IPS DF 6.9 (cell line): ENCODE measurements at places on chromosomes 4 and X.
A peak's percentile ranks its signal among the peaks of the same experiment; 100 is the strongest.

DNA sequence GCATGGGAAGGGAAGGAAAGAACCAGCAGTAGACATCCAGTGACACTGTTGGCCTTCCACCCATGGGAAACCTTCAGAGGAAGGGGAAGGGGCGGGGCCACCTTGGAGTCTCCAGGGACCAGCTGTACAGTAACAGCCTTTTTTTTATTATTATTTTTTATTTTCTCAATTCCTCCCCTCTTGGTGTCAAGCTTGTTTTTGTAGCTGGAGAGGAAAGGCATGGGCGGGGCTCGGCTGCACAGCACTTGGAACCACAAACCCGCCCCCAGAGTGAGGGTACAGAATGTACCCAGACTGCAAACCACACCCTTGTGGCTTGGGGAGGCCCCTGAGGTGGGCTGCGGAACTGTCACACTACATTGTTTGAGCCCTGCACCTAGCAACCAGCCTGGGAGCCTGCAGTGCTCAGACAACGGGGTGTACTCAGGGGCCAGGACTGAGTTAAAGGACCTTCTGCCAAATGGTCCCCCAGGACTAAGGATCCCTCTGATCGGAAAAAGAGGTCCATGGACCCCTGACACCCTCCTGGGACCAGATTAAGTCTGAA, 45.7 kb downstream of the PRPS1 start:
- DNase-seq, result no peak
- H3K4me1 ChIP-seq, result no peaks in the 10 kb centered on the region
- no peak overlapping the region for H3K4me3 ChIP-seq
- no peak overlapping the region for H3K27ac ChIP-seq
- H3K36me3 ChIP-seq, result no peaks in the 10 kb centered on the region

DNA sequence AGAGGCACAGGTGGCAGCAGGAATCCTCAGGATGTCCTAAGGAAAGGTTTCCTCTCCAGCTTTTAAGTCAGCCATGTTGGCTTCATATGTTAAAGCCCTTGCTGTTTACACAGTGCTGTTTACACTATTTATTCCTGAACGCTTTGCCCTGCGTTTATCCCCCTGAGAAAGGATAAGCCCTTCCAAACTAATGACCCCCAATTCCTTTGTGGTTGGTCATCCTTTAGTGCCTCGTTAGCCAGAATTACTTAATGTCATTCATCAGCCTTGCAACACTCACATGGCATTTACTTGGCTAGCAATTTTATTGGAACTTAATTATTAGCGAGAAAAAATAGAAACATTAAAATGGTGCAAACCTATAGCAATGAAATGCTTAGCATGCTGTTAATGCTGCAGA, 23.8 kb downstream of the VCX2 start:
- H3K27ac ChIP-seq, result no peak overlapping the region
- H3K36me3 ChIP-seq, result no peaks in the 10 kb centered on the region
- no peaks in the 10 kb centered on the region for H3K27me3 ChIP-seq
- no peak overlapping the region for H3K4me3 ChIP-seq

DNA sequence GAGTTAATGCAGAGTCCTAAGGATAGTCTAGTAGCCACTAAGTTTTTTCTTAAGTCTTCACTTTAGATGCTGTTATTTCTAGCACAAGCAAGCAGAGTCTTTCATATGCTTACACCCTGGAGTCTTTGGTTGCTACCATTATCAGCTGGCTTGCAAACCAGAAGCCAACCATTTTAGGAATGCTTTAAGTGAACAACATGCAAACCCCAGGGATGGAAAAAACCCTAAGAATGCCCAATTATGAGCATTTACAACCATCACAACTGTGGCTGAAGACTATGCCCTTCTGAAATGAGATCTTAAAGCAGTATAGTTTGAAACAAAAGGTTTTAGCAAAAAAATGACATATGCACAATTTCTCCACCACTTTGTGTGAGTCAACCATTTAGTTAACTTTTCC, 6.6 kb downstream of the MID1IP1 start:
- no peaks in the 10 kb centered on the region; the same call in 1 of the 2 replicates for H3K4me1 ChIP-seq
- DNase-seq, result no peak
- H3K27me3 ChIP-seq, result no peaks in the 10 kb centered on the region
- no peak overlapping the region for H3K4me3 ChIP-seq

GRCh38 chr4:26992657-26993361, 132.2 kb downstream of the STIM2 start:
- H3K4me3 ChIP-seq, result no peak overlapping the region
- H3K4me1 ChIP-seq, result no peaks in the 10 kb centered on the region
- H3K27me3 ChIP-seq, result no peaks in the 10 kb centered on the region
- H3K36me3 ChIP-seq, result no peaks in the 10 kb centered on the region
- no peak for DNase-seq
- no peak overlapping the region for H3K27ac ChIP-seq

GRCh38 chrX:41515376-41515775, 68.2 kb downstream of the NYX start:
- no peak for DNase-seq
- no peaks in the 10 kb centered on the region for H3K36me3 ChIP-seq
- no peaks in the 10 kb centered on the region; the same call in 1 of the 2 replicates for H3K4me1 ChIP-seq
- no peaks in the 10 kb centered on the region for H3K27me3 ChIP-seq

DNA sequence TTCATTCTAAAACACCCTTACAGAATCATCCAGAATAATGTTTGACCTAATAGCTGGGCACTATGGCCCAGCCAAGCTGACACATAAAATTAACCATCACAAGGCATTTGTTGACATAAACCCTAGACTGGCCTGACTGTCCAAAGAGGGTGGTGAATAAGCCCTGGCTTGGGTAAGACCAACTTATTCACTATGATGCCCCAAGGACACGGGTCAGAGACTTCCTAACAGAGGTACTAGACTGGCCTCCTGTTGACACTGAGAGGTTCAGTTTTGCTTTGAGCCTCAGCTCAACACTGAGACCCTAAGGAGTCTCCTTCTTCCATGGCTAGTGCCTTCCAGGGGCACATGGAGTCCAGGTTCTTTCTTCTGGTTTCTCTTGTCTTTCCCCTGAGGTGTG, 21.3 kb downstream of the FGF2 start:
- peaks cover 5% of the 10 kb centered on the region; the same call in 1 of the 2 replicates for H3K36me3 ChIP-seq
- no peak overlapping the region for H3K4me3 ChIP-seq
- no peaks in the 10 kb centered on the region for H3K27me3 ChIP-seq
- DNase-seq, result no peak
- no peak overlapping the region for H3K27ac ChIP-seq
- H3K4me1 ChIP-seq, result peaks cover 10% of the 10 kb centered on the region; the same call in 1 of the 2 replicates

DNA sequence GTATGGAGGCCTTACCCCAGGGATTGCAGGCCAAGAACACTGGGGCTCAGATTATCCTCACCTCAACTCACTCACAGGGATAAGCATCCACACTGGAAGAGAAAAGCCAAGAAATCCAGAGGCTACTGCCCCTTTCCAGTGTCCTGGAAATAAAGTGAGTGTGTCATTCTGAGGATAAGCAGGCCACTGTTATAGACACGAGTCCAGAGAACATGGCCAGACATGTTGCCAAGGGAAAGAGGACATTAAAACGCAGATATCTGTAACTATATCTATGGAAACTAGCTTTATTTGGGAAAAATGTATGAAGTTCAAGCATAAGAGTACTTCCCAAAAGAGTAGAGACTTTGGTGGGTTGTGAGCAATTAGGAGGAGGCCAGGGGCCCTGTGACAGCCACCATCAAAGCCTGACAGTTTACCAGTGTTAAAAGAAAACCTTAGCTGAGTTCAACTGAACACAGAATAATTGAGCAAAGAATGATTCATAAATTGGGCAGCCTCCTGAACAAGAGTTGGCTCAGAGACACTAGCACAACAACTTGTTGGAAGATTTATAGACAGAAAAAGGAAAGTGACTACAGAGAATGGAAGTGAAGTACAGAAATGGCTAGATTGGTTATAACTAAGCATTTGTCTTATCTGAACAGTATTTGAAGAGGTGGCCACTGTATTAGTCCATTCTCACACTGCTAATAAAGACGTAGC, 1222.2 kb downstream of the STIM2 start:
- H3K4me1 ChIP-seq, result no peaks in the 10 kb centered on the region
- H3K27me3 ChIP-seq, result no peaks in the 10 kb centered on the region
- no peaks in the 10 kb centered on the region for H3K36me3 ChIP-seq
- no peak overlapping the region for H3K4me3 ChIP-seq
- H3K27ac ChIP-seq, result no peak overlapping the region

DNA sequence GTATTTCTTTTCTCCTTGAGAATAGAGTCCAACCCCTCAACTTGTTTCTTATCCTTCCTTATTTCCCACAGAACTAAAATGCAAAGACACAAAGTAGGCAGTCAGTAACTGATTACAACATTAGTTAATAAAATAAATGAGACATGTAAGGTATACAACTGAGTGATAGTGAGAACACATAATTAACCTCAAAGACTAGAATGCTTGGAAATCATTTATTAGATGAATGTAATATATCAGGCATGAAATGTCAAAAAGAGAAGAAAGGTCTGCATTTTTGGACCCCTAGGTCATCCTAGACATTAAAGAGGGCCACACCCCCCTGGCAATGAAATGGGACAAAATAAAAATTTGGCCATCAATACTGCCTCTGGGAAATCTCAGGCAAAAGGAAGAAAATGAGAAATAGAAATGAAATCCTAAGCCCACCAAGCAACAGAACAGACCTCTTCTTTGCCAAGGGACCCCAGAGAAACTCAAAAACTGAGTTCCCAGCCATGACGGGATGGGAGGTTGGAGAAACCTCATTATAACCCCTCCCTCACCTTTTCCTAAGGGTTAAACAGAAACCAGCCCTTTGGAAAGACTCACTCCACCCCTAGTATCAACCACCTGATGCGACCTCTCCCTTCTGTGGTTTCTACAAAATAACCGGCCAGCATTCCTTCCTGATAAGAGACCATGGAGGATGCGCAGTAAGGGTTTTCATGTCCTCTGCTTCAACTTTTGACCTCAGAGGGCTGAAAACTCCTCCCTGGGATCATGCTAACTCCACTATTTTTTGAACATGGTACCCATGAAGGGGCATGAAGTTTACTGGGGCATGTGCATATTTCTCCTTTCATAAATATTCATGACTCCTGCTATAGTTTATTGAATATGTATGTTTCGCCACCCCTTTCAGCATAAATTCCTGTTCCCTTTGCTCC, 90.0 kb upstream of the EXOC1L start:
- DNase-seq, result no peak
- no peaks in the 10 kb centered on the region for H3K27me3 ChIP-seq
- H3K36me3 ChIP-seq, result no peaks in the 10 kb centered on the region

GRCh38 chr4:183390374-183390773, 54.1 kb upstream of the CDKN2AIP start:
- no peaks in the 10 kb centered on the region for H3K4me1 ChIP-seq
- no peaks in the 10 kb centered on the region for H3K27me3 ChIP-seq
- no peaks in the 10 kb centered on the region for H3K36me3 ChIP-seq
- H3K4me3 ChIP-seq, result no peak overlapping the region

- H3K36me3 ChIP-seq, result no peaks in the 10 kb centered on the region
- DNase-seq, result no peak
- H3K27me3 ChIP-seq, result no peaks in the 10 kb centered on the region
- no peaks in the 10 kb centered on the region for H3K4me1 ChIP-seq
Measured at GRCh38 chr4:17528551-17529165, 13.7 kb downstream of the CLRN2 start.

DNA sequence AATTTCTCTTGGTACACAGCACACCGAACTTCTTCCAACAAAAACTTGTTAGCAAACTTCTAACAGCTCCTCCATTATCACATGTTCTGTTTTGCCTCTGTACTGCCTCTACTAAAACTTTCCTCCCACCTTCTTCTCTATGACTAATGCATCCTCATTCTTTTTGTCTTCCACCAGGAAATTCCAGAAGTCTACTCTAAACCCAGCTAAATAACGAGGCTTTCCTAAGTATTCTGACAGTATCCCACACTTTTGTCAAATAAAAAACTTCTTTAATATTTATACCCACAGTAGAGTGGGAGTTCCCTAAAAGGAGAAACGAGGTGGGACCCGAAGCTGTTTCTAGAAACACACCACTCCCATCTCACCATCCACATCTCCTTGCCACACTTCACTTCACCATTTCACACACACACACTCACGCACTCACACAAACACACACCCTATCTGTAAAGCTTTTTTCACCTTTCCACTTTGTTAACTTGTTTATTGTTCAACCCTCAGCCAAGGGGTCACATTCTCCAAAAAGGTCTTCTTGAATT, 280.3 kb downstream of the ARAP2 start:
- H3K36me3 ChIP-seq, result no peaks in the 10 kb centered on the region
- H3K27ac ChIP-seq, result no peak overlapping the region
- no peaks in the 10 kb centered on the region for H3K27me3 ChIP-seq
- H3K4me3 ChIP-seq, result no peak overlapping the region

DNA sequence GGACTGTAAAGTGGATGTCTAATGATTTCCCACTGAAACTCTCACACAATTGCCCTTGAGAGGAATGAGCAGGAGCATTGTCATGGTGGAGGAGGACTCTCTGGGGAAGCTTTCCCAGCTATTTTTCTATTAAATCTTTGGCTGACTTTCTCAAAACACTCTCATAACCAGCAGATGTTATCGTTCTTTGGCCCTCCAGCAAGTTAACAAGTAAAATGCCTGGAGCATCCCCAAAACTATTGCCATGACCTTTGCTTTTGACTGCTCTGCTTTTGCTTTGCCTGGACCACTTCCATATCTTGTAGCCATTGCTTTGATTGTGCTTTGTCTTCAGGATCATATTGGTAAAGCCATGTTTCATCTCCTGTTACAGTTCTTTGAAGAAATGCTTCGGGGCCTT, 120.2 kb upstream of the PDE5A start:
- no peak overlapping the region for H3K27ac ChIP-seq
- no peaks in the 10 kb centered on the region for H3K4me1 ChIP-seq
- no peaks in the 10 kb centered on the region for H3K36me3 ChIP-seq
- no peak for DNase-seq
- H3K27me3 ChIP-seq, result no peaks in the 10 kb centered on the region

DNA sequence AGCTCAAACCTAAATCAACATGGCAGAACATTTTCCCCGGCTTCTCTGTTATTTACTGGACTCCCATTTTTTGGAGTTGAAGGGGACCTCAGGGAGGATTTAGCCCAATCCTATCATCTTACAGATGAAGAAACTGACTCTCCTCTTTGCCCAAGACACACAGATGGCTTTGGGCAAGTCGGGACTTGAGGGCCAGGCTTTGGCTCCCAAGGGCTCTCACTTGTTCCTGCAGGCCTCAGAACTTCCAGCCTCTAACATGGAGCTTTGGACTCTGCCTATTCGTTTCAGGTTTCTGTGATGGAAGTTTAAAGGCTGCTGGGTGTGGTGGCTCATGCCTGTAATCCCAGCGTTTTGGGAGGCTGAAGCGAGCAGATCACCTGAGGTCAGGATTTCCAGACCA, 59.5 kb downstream of the RHOH start:
- H3K4me3 ChIP-seq, result no peak overlapping the region
- H3K4me1 ChIP-seq, result 0 out of 2 replicates have a peak, but pooled peaks cover 2% of the 10 kb centered on the region
- H3K27ac ChIP-seq, result no peak overlapping the region
- no peaks in the 10 kb centered on the region for H3K36me3 ChIP-seq

DNA sequence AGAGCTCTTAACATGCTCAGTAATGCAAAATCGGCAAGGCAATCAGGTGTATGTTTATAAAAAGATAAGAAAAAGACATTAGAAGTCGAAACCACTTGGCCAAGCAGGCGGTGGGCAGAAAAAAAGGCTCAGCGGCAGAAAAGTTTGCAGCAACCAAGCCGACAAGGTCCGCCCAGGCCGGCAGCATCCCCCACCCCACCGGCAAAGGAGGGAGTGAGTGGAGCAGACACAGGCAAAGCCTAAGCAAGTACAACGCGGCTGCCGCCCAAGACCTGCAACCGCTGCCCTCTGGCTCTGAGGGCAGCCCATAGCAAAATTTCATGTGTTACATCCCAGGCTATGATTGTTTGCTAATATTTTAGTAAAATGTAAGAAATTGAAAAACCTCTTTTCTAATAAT, 125.4 kb upstream of the ZCCHC13 start:
- no peaks in the 10 kb centered on the region for H3K27me3 ChIP-seq
- no peak overlapping the region for H3K4me3 ChIP-seq
- no peaks in the 10 kb centered on the region for H3K36me3 ChIP-seq
- peak; percentile 11 for DNase-seq
- no peaks in the 10 kb centered on the region for H3K4me1 ChIP-seq

GRCh38 chr4:2290974-2291704, 29.2 kb upstream of the MXD4 start:
- no peaks in the 10 kb centered on the region for H3K36me3 ChIP-seq
- H3K27ac ChIP-seq, result no peak overlapping the region
- no peak overlapping the region for H3K4me3 ChIP-seq
- H3K4me1 ChIP-seq, result no peaks in the 10 kb centered on the region
